ENCODE measurements at places on chromosomes 7 and 10.

- DNase-seq, result no peak
These were observed 111.1 kb downstream of the TNS3 start for GRCh38 chr7:47470567-47471357.

DNA sequence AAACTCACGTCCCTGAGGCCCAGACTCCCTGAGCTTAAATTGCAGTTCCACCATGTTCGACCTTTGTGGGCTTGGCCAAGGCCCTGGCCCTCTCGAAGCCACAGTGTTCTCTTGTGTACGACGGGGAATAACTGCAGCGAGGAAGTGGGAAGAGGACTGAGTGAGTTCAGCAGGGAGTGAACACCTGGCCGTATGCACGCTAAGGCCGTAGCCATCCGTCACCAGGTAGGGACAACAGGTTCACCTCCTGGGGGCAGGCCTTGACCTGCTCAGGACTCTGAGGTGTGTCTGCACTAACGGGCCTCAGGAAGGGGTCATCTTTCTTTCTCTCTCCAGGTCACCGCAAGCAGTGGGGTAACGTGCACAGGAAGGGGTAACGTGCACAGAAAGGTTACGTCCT lies 67.2 kb upstream of the CTBP2 start:
- no peak for DNase-seq

- DNase-seq, result no peak
These were observed 157.9 kb downstream of the DIP2C start for GRCh38 chr10:531541-531940.

GRCh38 chr10:81680359-81680758 lies 194.6 kb upstream of the NRG3 start:
- no peak for DNase-seq

DNA sequence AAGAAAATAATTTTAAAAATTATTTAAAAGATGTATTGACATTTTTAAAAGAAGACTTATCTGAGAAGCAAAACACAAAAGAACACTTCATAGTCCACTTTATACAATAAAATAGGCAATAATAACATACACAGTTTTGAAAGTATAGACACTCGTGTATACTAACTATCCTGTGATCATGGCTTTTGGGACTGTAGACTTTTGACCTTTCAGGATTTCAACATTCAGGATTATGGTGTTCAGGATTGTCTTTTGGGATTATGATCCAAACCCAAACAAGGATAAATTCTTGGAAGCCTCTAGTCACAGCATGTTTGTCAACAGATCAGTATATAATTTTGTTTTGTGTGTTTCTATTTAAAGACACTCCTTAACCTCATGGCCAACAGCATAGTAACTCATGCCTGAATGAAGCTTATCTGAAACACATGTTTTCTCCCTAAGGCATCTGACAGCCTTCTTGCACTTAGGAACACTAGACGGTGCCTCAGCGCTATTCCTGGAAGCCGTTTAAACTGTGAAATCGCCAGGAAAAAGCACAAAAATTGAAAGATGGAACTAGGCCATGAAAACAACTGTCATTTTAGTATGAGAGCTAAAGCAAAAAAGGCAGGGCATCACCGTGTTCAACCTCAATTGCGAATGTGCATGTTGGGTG lies 29.9 kb downstream of the GSAP start:
- DNase-seq, result no peak

DNA sequence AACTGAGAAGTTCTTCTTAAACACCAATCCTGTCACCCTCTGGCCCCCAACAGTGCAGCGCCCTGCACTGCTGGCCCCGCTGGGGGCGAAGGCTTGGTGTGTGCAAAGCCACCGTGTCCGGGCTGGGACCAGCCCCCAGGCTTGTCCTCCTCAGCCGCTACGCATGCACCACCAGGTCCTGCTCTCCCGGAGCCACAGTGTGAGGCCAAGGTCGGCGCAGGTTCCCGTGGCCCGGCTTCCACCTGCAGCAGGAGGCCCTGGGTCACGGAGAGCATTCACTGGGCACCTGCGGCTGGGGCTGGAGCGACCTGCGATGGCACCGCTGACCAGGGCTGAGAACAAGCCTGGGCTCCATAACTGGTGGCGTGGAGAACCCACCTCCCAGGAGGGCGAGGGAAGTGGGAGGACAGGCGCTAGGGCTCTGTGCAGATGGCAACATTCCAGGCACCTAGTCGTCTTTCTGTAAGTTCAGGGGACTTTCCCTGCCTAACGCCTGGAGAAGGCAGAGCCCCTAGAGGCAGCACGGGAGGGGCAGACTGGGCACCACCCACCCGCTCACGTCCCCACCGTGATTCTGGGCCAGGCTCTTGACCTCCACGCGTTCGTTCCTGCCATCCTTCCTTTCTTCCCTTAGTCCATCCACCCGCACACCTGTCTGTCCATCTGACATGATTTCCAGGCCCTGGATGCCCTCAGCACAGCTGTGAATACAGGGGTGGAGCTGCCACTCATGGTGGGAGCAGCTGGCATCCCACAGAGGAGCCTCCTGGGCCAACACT lies 271.6 kb downstream of the ELFN1 start:
- no peak for DNase-seq

- DNase-seq, result no peak
These were observed 212.7 kb upstream of the KCND2 start for GRCh38 chr7:120060281-120060680.

GRCh38 chr10:4902571-4903011 lies 60.6 kb upstream of the AKR1C1 start:
- no peak for DNase-seq

DNA sequence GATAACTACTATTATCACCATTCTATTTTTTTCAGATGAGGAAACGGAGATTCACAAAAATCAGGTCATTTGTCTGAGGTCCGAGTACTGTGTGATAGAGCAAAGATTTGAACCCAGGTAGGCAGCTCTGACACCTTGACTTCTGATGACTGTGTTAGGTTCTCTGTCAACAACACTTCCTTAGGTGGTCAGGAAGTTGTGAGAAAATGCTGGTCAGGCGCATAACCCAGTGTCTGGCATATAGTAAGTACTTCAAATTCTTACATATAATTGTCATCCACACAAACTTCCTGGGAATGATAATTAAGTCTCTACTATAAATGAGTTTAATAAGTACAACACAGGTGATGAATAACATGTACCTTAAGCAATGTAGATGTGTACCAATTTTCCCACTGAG lies 381.5 kb downstream of the NEBL start:
- DNase-seq, result no peak

- DNase-seq, result no peak
These were observed 116.3 kb downstream of the PAXIP1 start for GRCh38 chr7:154886591-154886990.

GRCh38 chr7:89780291-89780690 lies 374.0 kb upstream of the STEAP1 start:
- no peak for DNase-seq

DNA sequence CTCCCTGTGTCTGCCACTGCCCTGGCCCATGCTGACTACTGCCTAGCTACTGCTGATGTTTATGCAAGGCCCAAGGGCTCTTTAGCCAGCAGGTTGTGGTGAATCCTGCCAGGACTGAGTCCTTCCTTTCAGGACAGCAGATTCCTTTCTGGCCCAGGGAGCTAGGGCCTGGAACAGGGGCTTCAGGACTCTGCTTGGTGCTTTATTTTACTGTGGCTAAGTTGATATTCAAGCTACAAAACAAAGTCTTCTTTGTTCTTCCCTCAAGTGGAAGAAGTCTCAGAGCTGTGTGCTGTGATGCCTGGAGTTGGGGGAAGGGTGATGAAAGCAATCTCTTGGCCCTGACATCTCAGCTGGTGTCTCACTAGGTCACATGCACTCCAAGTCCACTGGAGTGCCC lies 66.2 kb upstream of the NME8 start:
- no peak for DNase-seq

DNA sequence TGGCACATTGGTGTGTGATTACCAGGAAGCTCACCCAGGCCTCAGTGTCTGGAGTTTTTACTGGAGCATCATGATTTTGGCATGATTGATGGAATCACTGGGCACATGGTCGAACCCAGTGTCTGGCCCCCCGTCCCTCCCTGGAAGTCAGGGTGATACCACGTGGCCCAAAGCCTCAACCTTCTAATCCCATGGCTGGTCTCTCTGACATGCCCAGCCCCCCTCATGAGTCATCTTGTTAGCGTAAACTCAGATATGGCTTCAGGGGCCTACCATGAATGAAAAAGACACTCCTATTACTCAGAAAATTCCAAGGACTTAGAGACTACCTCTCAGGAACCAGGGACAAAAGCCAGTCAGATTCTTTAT lies 109.3 kb downstream of the GRK5 start:
- DNase-seq, result no peak

DNA sequence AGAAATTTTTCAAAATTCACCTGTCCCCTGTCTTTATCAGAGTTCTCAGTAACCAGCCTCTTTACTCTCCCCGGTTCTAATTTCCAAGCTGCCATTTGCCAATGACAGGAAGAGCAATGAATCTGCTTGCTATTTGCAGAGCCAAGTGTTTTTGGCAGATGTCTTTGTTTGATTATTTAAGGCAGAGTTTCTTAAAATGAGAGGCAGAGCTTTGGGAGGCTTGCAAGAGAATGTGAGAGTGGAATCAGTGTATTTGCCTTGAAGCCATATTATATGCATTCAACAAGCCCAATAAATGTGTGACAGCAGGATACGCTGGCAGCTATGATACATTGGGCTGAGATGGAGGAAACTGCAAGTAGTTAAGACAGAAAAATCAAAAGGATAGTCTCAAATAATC lies 196.5 kb downstream of the PHF14 start:
- DNase-seq, result no peak

DNA sequence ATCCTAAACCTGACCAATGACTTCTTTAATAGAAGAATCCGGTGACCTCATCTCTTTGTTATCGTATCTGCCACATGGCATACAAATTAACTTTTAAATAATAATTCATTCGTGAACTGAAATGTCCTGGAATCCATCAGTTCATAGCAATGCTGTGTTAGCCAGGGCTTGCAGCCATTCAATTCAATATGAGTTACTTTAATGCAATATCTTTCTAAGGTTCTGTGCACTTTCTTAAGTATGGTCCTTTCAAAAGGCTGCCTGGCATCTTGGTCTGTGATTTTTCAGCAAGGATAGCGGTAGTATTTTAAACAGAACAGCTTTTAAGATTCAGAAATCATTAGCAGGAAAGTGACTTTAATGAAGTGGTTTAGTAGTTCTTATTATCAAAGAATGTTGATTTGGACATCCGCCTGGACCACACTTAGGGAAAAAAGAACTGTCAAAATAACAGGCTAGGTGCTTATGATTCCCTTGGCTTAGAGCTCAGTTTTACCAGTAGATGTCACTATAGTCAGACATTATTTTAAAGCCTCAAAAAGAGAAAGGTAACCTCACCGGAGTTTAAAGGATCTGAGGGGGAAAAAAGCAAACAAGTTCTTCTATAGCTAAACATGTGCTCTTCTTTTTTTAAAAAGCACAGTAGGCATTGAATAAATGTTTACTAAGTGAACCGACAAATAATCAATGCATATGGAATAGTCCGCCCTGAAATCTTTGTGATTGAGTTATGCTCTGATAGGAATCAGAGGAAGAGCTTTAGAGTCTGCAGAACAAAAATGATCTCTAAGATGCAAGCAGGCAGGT lies 22.7 kb downstream of the SLC35G1 start:
- no peak for DNase-seq

DNA sequence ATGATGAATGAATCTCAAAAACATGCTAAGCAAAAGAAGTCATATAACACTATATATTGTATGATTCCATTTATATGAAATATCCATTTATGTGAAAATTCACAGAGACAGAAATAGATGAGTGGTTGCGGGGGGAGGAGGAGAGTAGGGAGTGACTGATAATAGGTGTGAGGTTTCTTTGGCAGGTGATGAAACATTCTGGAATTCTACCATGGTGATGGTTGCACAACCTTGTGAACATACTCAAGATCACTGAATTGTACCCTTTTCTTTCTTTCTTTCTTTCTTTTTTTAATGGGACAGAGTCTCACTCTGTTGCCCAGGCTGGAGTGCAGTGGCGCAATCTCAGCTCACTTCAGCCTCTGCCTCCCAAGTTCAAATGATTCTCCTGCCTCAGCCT lies 10.7 kb downstream of the SVOPL start:
- DNase-seq, result no peak

DNA sequence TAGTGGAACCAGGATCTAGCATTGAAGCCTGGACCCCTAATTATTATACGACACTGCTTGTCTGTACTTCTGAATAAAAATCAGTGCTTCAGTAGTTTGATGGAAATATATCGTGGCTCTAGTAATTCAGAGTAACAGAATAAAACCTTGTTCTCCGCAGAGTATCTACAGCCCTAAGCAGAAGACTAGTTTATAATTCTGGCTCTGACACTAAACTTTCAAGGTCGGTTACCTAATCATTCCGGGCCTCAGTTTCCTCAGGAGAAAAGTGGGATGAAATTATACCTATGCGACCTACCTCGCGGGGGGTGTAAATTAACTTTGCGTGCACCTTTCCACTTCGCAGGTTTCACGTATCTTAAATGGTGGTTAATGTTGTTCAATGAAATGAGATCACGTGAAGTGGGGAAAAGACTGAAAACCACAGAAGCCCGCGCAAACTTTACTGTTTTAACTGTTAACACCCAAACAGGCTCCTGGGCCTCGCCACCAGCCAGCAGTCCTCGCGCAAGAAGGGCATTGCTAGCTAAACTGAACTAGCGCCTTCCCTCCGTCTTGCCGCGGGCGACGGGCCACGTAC lies 615 bp downstream of the THAP5 start:
- DNase-seq, result peak; percentile 45

GRCh38 chr7:16462431-16462889 lies 3.1 kb downstream of the SOSTDC1 start:
- no peak for DNase-seq

DNA sequence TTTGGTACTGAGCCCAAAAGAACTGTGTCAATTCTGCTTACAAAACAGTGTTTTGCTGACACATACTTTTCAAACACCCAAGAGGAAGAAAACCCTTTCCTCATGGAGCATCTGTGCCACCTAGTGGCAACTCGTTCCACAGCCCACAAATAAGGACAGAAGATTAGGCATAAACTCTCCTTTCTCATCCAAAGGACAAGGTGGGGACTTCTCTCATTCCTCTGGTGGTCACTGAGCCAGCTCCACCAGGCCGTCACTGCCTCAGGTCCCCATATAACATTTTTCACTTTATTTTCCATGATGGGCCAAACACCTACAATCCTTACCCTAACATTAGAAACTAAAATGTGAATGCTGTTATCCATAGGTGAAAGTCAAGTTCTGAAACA lies 76.9 kb downstream of the RNF216 start:
- DNase-seq, result peak; percentile 69

All from T follicular helper cell (primary cell).